Lung microvascular endothelial cell (primary cell): ENCODE measurements at places on chromosomes 3 and 15. TPM values are rescaled to one million over a fixed set of nuclear protein-coding genes. Genes with fewer than 3 reads are reported as not detected.

The CTDSPL gene
- total RNA-seq = 82.8 and 206 TPM in 2 replicates

- peak; percentile 99 for DNase-seq
Measured at GRCh38 chr3:52056968-52057811, 819 bp upstream of the DUSP7 start.

GRCh38 chr3:30742796-30743619 is 136.6 kb downstream of the TGFBR2 start:
- DNase-seq = no peak

DNA sequence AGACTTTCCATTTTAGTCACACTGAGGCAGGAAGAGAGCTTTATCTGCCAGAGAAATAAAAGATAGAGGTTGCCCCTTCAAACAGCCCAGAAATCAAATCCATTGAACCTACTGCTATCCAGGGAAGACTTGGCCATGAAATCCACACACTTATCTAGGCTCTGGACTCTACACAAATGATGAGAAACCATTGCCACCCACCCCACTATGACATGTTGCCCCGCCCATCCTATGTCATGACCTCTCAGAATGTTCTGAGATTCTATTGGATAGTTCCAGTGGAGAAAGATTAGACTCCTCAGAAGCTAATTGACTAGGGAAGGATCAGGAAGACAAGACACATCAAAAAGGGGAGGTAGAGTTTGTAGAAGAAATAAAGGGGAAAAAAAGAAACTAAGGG is at the start of gene TMCO5A:
Gene TMCO5A (plus strand): TSS at position 301 of the 400 bp plus-strand sequence. CDS start 1,684 bp downstream, outside the sequence.
- DNase-seq = no peak

DNA sequence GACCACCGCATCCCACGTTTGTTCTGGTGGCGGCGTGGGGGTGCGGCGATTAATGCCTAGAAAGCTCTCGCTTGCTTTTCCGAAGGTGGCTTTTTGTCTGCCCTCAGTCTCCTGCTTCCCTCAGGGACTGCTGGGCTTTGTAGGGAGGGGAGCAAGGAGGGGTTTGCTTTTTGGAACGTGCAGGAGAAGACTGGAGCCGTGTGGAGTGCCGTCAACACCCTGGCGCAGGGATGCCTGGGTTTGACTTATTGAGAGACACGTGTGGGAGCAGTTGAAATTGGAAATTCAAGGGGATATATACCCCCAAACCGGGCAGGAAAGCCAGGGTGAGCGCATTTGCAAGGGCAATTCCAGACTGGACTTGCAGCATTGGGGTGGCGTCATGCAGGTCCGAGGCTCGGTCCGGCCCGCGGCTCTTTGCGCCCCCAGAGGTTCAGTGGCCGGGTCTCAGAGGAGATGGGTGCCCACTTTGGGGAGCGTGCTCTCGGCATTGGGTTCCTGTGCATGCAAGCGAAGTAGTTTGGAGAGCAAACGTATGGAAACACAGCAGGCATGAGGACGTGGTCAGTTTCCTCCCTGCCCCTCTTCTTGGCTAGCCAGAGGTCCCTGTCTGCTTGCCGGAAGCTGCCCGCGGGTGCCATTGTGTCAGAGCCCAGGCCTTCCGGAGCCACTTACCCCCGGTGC is 2.1 kb downstream of the EPHB1 start:
- peak; percentile 50 for DNase-seq

DNA sequence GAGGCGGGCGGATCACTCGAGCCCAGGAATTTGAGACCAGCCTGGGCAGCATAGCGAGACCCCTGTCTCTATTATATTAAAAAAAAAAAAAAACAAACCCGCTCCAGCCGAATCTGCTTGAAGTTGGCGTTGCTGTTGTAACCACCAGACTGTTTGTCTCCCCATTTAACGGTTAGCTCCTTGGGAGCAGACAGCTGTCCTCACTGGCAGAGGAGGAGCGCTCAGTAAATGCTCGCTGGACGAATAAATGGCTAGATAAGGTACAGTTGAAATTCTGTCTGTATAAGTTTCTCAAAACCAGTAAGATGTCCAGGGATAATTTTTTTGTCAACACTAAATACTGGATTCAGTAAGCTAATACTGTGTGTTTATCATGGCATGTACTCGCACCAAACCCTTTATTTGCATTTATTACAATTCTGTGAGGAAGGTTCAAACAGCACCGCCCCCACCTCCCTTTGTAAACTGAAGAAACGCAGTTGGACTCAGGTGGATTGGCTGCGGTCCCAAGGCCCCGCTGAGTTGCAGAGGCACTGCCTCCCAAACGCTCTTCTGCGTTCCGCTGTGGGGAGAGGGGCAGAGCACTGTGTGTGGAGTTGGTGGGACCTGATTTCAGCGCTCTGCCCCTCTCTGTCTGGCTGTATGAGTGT is 1.1 kb downstream of the RCCD1 start:
- DNase-seq = no peak

DNA sequence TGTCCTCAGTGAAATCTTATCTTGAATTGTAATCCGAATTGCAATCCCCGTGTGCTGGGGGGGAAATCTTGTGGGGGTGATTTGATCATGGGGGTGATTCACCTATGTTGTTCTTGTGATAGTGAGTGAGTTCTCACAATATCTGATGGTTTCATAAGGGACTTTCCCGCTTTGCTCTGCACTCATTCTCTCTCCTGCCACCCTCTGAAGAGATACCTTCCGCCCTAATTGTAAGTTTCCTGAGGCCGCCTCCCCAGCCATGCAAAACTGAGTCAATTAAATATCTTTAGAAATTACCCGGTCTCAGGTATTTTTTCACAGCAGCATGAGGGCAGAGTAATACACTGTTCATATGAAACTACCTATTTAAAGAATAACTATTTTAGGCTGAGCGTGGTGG is 304.1 kb upstream of the EPHA6 start:
- no peak for DNase-seq

The SEMA6D gene
- total RNA-seq = 0.44 and 1.2 TPM in 2 replicates

The TRPM1 gene
- 0.20 TPM in 1 of 2 replicates, not detected in the other for total RNA-seq

The MINAR1 gene
- 0.44 and 0.60 TPM in 2 replicates for total RNA-seq

- DNase-seq = no peak
Measured at GRCh38 chr15:51368751-51369450, 27.4 kb downstream of the GLDN start.

GRCh38 chr3:150035910-150036612 is 65.4 kb upstream of the PFN2 start:
- DNase-seq = no peak

GRCh38 chr15:27864719-27865118 is 234.4 kb downstream of the OCA2 start:
- no peak for DNase-seq

GRCh38 chr3:85498177-85498576 is 539.4 kb downstream of the CADM2 start:
- DNase-seq = no peak

GRCh38 chr3:186418671-186419145 is 56.7 kb upstream of the DGKG start:
- DNase-seq = no peak

DNA sequence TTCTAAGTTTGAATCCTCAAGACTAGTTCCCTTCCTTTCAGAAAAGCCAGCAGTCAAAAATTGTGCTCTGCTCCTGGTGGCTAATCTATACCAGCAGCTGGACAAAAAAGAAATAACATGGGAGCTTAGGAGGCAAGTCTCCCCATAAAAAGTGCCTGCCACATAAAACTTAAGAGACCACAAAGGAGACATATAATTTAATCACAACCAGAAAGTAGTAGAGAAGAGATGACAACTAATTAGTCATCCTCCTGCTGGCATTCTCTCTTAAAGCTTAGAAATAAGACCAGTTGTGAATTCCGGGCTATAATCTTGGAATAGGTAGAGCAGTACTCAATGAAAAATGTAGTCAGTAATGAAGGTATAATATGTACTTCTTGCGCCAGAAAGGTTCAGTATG is 20.2 kb upstream of the IMPG2 start:
- no peak for DNase-seq

The SLCO3A1 gene
- total RNA-seq = 0.20 and 0.44 TPM in 2 replicates

DNA sequence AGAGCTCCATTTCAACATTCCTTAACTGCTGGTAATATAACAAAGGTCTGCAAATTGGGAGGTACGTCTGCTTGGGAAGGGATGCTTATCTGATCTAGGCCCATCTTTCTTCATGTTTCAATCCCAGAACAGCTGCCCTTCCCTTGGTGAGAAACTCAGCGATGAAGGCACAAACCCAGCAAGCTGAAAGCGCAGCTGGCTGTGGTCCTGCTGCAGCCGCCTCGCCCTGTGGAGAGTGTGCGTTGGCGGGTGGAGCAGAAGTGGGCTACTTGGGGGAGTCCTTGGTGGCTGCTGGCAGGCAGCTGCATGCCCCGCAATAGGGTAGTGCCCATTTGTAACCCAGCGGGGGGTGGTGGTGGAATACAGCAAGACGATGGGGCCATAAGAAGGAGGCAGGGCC is 160.6 kb upstream of the WNT5A start:
- DNase-seq = no peak

DNA sequence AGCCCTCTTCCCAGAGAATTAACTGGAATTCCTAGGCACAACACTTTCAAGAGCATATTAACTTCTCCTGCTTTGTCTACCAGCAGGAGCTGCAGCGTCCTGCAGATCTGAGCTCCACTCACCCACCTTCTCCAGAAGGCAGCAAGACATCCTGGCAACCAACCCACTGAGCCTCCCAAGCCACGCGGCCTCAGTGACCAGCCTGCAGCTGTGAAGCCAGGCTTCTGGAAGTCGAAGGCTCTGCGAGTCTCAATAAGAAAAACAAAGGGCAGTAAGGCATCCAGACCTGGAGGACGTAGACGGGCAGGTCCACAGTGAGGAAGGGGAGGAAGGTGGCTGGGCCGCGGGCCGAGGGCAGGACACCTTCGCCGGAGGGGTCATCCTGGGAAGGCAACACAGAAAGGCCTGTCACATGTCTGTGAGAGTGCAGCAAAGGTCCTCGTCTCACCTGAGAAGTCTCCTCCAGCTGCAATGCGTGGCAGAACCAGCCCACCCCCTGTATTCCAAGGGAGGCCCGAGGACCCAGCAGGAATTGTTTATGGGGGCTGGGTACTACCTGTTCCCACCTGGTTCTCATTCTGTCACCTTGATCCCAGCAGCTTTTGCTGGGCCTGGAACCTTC is 36.2 kb downstream of the ZXDC start:
- DNase-seq = no peak

The PTH1R gene
- under 0.01 TPM in 1 of 2 replicates, not detected in the other for total RNA-seq

- no peak for DNase-seq
Measured at GRCh38 chr3:145070795-145071194, 1090.2 kb downstream of the PLOD2 start.
